ENCODE measurements at places on chromosomes 7 and 10.

DNA sequence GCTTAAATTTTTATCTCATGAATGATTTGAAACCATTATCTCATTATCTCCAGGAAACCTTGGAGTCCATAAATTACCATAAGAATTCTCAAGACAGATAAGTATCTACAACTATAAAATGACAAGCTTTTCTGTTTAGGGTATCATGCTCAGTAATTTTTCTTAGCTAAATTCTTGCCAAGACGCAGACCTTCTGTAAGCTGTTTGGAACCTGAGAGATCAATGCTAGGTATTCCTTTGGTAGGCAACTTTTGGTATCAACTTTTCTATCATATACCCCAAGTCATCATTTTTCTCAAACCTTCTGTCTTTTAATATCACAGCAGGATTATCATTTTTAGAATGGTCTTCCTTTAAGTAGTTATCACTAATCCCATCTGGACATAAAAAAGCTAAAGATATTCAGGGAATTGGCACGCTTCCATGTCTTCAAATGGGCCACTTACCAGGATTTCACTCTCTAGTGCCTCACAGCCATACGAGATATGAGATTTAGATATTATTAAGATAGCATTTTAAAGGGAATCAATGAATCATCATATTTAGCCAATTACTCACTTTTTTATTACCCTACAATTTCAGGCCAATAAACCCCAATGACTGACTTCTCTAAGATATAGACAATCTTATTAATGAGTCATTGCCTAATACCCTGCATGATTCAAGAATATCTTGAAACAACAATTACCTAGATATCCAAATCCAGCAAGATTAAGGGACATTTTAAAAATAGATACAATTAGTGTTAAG, 544.1 kb downstream of the HTR7 start:
- no peak for DNase-seq

- no peak for DNase-seq
Observed at GRCh38 chr10:37762287-37762686, 95.1 kb downstream of the ZNF248 start.

DNA sequence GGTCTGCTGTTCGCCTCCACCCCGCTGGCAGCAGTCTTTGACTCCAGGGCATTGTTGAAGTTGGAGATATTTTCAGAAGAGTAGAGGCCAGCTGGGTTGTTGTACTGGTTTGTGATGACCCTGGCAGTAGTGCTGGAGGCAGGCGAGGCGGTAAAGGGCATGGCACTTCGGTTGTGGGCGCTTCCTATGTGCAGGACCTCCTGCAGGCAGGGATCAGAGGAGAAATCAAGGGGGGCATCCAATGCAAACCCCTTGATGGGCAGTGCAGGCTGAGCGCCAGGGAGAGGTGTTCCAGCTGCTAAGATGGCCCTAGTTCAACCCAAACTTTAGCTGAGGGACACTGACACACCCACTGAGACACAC, 27.0 kb downstream of the PDLIM1 start:
- DNase-seq = no peak

- DNase-seq = no peak
Observed at GRCh38 chr7:24877790-24878311, 102.1 kb downstream of the OSBPL3 start.

- DNase-seq = no peak
Observed at GRCh38 chr10:114301951-114302710, 63.1 kb downstream of the VWA2 start.

- DNase-seq = no peak
Observed at GRCh38 chr7:154578336-154578735, 424.6 kb downstream of the PAXIP1 start.

DNA sequence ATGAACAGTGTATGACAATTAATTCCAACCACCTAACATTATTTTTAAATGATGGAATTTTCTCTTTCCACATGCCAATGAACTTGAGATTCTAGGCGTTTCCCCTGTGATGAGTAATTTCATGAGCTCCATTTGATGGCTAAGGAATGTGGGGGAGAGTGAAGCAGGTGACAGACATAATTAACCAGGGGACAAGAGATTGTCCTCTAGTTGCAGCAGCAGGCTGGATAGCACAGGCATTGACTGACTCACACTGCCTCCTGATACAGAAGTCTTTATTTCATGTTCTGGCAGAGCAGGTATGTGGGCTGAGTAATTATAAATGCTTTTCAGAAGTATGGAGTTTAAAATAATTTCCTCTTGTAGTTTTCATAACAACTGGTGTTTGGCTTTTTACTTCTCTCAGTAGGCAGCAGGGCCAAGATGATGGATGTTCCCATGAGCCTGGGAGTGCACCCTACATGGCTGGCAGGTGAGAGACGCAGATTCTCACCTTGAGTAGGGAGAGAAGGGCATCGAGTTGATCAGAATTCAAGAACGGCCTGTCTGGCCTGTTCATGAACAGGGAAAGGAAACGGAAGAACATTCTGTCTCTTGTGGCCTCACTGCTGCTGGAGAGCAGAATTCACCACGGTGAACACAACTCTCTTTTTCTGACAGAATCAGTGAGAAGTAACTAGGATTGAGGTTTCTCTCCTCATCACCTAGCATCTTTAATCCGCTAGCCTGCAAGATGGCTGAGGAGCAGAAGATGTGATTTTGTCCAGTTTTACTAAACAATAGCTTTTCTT, 118.8 kb downstream of the AOAH start:
- no peak for DNase-seq

GRCh38 chr10:14481752-14482151, 151.0 kb upstream of the FRMD4A start:
- DNase-seq = no peak

DNA sequence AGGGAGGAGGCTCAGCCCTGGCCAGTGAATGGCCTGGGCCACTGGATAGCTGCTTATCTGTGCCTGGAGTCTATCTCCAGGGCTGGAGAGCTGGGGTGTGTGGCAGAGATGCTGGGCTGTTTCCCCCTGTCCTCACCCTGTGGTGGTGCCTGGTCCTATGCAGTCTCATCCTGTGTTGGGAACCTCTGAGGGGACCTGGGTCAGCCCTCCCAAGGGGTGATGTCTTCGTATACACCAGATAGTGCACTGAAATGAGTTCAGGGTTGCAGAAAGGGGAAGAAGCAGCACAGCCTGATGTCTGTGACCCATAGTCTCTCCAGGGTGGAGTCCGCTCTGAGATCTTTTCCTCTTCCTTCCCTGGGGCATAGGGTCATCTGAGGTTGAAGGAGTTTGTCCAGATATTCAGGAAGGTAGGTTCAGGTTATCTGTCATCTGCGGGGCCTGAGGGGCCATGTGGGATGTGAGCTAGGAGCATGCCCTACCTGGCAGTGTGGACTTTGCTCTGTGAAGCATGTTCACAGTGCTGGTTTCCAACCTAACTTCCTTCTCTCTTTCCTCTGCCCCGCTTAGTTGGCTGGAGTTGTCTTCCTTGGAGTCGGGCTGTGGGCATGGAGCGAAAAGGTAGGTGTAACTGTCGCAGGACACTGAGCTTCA, 33.4 kb upstream of the SH2D4B start:
- no peak for DNase-seq

- no peak for DNase-seq
Observed at GRCh38 chr7:46123-46829, 146.1 kb upstream of the FAM20C start.
